ENCODE measurements at places on chromosomes 7 and 10.

- no peak for DNase-seq
Measured at GRCh38 chr10:49568235-49568634, 29.3 kb upstream of the ERCC6 start.

GRCh38 chr7:47635091-47636080 is 53.5 kb upstream of the TNS3 start:
- DNase-seq, result no peak

DNA sequence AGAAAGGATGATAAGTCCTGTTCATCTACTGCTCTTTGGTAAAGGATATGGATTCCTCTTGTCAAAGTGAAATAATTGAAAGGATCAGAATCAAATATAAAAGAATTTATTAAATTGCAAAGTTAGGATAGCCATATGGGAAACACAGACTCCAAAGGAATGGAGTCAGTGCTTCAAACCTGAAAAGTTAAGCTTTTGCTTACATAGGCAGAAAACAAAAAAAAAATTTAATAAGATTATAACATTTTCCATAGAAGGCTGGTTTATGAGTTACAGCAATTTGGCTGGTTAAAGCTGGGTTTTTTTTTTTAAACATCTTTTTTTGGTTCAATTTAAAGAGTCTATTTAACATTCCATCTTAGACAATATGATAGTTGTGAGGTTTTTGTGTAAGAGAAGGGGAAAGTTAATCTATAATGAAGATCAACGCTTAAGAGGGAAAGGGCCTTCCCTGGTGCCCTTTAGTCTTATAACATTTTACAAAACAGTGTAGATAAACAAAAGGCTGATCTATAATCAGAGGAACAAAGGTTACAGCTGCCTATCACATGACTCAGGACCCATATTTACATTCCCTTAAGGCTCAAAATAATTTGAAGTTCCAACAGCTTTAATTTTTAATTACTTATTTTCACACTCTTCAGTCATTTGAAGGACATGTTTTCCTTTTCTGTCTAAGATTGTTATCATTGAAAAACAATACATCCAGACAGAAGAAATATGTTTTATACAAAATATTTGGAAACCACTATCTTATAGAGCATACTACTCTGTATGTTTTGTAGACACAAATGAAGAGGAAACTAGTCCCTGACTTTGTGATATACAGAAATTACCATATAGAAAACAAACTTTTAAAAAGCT is 234.3 kb upstream of the MBL2 start:
- DNase-seq, result no peak

- no peak for DNase-seq
Measured at GRCh38 chr10:122252805-122253204, 18.3 kb upstream of the BTBD16 start.

GRCh38 chr10:33067917-33068316 is 109.9 kb upstream of the ITGB1 start:
- DNase-seq, result no peak

GRCh38 chr7:100753750-100754149 is 20.4 kb downstream of the ZAN start:
- DNase-seq, result no peak

DNA sequence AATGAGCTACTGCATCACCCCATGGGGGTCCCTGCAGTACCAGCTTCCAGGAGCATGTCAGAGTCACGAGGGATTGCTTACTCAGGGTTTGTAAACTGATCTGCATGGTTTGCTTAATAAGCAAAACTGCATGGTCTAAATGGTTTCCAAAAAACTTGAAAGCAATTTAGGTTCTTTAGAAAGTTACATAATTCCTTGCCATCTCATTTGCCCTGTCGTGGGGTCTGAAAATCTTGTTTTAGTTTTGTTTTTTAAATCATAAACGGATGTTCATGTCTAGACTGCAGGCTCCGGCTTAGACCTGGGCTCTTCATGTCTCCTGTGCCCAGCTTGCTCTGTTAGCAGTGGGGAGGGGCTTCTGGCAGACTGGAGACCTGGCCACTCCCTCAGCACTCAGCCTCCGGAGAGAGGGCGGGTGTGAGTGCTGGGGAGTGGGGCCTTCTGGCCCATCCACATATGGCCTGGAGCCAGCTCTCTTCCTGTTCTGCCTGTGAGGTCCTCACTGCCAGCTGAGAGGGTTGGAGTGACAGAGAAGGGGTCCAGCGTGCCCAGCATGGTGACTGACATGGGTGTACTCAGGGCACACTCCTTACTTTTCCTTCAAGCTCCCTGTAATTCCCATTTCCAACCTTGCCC is 17.5 kb downstream of the PRF1 start:
- no peak for DNase-seq

DNA sequence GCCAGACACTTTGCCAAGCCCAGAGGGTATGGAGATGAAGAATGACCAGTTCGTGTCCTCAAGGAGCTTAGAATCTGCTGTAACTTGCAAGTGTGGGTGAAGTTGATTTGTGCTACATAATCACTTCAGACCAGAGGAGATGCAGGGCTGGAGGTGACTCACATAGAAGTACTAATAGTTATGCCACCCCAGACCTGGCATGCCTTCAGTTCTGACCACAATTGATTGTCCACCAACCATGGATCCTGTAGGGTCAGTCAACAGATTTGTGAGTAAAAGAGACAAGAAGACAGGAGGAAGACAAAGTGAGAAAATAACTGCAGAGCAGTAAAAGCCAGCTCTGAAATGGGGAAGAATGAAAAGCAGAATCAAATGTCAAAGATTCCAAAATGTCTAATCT is 51.2 kb upstream of the BMPER start:
- DNase-seq, result no peak

DNA sequence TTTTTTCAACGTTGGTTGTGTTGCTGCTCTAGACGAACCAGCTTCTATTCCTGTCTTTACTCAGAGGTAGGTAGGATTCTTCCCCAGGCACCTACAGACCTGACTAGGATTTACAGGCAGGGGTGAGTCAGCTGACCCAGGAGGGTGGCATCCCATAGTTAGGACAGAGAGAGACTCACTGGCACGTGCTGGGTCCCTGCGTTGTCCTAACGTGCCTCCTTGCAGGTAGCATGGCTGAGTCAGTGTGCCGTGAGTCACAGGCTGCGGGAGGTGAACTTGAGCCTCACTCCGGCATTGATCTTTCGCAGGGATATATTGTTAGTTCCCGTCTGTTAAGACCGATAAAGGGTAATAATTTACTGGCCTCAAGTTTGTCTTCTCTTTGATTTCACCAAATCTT is 96.5 kb downstream of the PFKFB3 start:
- DNase-seq, result no peak

DNA sequence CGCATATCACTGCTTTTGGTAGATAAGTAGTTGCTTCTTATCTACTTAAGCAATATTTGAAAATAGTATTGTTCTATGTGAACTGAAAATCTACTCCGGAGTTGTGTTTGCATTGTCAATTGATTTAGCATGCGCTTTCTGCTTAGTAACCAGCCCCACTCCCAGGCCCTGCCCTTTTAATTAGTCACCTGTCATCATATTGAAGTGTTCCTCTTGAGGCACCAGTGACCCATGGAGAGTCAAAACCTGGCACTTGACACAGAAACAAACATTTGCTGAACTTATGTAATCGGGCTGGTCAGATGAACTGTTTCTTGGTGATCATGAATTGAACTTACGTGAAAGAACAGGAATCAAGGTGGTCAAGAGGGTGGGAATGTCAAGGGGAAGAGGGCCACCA is 27.8 kb upstream of the CDHR3 start:
- DNase-seq, result no peak

DNA sequence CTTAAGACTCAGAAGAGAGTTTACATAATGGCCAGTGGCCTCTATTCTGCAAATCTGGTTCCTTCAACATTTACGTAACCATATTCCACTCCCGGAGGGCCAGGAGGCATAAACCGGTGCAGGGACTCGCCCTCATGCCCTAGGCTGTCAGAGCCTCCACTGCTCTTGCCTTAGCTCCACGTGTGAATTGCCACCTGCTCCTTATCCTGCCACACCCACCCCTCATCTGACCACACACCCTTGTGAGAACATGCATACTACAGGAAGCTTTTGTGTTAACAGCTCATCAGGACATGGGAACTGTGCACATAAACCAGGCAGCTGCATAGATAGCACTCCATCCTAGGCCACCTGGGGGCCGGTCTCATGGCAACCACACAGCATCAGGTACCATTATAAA is 146.7 kb upstream of the PFKP start:
- DNase-seq, result no peak

- DNase-seq, result peak; percentile 39
Measured at GRCh38 chr10:24952707-24953645, 570 bp upstream of the PRTFDC1 start.

DNA sequence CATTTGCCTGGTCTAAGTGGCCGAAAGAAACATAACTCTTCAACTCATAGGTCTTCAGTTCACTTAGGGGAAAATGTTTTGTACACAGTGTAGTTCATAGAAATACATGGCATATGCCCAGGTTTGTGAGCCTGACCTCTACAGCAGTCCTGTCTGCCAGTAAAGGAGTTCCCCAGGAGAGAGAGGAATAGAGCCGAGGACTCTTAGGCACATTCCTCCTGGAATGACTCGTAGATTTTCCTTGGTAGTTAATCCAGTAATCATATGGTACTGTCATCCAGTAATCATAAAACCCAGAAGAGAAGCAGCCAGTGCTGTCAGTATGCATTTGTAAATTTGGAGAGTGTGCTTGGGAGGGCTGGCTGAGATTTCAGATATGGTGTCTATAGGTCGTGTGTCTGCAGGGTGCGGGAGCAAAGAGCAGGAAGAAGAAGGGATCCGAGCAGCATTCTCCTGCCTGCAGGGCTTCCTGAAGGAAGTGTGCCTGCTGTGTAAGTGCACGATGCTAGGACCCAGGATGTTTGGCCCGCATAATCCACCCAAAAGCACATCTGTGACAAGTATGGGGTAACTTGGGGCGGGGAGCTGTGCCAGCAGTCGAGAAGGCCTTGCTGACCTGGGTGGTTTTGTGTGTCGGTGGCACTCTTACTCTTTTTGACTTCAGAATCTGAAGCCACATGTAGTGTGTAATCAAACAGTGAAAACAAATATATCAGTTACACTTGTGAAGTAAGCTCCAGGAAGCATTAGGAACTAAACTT is 13.9 kb downstream of the EIF4H start:
- DNase-seq, result no peak

DNA sequence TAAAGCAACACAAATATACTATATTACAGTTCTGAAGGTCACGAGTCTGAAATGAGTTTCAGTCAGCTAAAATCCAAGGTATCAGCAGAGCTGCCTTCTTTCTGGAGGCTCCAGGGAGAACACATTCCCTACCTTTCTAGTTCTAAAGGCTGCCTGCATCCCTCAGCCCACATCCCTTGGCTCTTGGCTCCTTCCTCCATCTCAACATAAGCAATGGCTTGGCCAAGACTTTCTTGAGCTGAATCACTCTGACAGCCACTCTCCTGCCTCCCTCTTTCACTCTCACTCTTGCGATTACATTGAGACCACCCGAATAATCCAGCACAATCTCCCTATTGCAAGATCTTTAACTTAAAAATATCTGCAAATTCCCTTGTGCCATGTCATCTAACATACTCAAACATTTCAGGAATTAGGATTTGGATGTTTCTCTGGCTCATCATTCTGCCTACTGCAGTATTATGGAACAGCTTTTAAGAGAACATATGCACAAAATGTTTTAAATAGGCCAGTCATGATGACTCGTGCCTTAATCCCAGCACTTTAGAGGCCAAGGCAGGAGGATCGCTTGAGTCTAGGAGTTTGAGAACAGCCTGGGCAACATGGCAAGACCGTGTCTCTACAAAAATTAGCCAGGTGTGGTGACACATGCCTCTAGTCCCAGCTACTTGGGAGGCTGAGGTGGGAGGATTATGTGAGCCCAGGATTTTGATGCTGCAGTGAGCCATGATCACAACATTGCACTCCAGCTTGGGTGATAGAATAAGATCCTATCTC is 144.2 kb upstream of the VSTM2A start:
- no peak for DNase-seq

- no peak for DNase-seq
Measured at GRCh38 chr7:54898659-54899340, 120.0 kb upstream of the EGFR start.

DNA sequence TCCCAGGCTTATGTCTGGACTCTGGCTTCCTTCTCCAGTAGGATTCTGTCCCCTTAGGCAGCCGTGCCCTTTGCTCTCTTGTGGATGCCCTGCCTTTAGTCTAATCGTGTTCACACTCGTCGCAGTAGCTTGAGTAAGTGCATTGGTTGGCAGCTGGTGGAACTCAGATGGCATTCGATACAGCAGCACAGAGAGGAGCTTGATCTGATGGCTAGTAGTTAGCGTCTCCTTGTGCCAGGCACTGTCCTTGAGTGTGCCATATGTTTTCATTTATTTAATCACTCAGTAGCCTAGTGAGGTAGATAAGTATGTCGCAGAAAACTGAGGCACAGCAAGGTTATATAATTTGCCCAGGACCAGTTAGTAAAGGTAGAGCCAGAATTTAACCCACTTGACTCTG is 18.2 kb upstream of the PARP12 start:
- no peak for DNase-seq

- DNase-seq, result no peak
Measured at GRCh38 chr7:87506246-87507180, 31.0 kb upstream of the ABCB4 start.

GRCh38 chr10:131011936-131012640 is 299.4 kb downstream of the TCERG1L start:
- DNase-seq, result no peak

DNA sequence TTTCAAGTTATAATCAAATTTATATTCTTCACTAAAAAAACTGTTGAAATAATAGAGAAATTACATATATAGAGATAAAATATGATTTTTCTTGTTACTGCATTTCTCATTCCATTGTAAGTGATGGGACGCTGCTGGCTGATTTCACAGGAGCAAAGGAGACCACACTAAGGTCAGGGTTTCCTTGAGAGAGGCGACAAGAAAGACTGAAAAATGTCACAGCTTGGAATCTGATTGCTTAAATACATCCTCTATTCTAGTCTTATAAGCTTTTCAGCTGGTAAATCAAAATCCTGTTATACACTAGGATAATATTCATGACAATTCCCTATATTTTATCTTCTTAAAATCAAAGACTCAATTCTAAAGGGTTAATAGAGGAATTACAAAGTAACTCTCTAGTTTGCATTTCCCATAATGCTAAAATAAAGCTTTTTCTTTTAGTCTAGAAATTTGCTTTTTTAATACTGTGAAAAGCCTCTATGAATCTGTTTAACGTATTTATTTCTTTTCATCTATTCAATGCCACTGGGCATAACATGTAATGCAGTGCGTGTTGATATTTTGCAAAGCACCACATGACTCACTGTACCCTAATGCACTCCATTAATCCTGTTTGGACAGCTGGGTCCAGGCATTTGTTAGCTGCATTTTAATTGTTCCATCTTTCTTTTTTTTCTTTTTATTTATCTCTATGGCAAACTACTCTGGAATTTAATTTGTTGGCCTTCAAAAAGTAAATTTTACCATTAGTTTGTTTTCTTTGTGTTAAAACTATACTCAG is 81.7 kb downstream of the RNF32 start:
- DNase-seq, result no peak

- no peak for DNase-seq
Measured at GRCh38 chr10:92122941-92123450, 167.9 kb downstream of the CPEB3 start.

GRCh38 chr7:132187869-132188789 is 388.1 kb downstream of the PLXNA4 start:
- no peak for DNase-seq

GRCh38 chr10:76122056-76122455 is 690.6 kb downstream of the LRMDA start:
- no peak for DNase-seq

- no peak for DNase-seq
Measured at GRCh38 chr7:81887098-81888090, 117.5 kb upstream of the HGF start.
